ENCODE measurements at places on chromosomes 7 and 10. TPM values are rescaled to one million over a fixed set of nuclear protein-coding genes. Genes with fewer than 3 reads are reported as not detected.

GPAM gene
- total RNA-seq, result 9.2 TPM

GJD4 gene
- total RNA-seq, result not detected

PNLIP gene
- total RNA-seq, result under 0.01 TPM

NACAD gene
- total RNA-seq, result 0.13 TPM

CRYGN gene
- not detected for total RNA-seq

WEE2 gene
- not detected for total RNA-seq

DNA sequence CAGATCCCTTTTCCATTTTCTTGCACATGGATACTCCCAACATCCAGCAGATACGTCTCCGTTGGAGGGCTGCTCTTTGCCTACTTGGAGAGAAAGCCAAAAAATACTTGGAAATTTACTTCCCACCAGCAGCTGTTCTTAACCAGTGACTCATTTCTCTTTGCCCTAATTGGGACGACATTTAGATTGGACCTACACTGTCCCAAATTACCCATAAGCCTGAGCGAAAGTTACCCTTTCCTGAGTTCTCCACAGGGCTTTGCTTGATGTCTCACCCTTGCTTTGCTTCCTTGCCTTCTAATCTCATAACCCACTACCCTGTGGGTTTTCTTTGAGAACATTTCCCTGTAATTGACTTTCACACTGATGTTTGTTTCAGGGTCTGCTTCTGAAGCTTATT lies 48.1 kb downstream of the SAMD8 start:
- no peak for DNase-seq

GRCh38 chr7:110356438-110356837 lies 734.5 kb upstream of the LRRN3 start:
- DNase-seq, result no peak

DNA sequence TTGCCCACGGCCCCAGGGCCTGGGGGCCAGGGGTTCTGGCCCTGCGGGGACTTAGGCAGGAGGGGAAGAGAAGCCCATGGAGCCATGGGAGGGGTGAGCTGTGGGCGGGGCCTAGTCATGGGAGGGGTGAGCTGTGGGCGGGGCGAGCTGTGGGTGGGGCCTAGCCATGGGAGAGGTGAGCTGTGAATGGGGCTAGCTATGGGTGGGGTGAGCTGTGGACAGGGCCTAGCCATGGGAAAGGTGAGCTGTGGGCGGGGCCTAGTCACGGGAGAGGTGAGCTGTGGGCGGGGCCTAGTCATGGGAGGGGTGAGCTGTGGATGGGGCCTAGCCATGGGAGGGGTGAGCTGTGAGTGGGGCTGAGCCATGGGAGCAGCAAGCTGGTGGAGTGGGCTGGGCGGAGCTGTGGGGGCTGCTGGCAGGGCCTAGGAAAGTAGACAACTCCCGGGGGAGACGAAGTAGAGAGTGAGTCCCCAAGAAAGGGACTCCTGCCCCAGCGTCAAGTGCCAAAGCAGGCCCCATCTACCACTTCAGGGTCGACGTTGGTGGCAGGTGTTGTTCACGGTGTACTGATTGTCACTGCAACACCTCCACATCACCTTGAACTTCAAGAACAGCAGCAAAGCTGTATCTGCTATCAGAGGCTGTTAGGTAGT lies 19.2 kb upstream of the TTYH3 start:
- no peak for DNase-seq

GRCh38 chr10:27826369-27826768 lies 80.8 kb upstream of the MKX start:
- no peak for DNase-seq

All from bronchial epithelial cell (primary cell).